Stimulated activated naive CD8-positive, alpha-beta T cell treated with anti-CD3 and anti-CD28 coated beads, Interleukin-15, Interleukin-2, amounts not matched to agents 100 U/mL and 50 U/mL, for 24 hours (primary cell): ENCODE measurements at places on chromosomes 7 and 10.
A peak's percentile ranks its signal among the peaks of the same experiment; 100 is the strongest.

DNA sequence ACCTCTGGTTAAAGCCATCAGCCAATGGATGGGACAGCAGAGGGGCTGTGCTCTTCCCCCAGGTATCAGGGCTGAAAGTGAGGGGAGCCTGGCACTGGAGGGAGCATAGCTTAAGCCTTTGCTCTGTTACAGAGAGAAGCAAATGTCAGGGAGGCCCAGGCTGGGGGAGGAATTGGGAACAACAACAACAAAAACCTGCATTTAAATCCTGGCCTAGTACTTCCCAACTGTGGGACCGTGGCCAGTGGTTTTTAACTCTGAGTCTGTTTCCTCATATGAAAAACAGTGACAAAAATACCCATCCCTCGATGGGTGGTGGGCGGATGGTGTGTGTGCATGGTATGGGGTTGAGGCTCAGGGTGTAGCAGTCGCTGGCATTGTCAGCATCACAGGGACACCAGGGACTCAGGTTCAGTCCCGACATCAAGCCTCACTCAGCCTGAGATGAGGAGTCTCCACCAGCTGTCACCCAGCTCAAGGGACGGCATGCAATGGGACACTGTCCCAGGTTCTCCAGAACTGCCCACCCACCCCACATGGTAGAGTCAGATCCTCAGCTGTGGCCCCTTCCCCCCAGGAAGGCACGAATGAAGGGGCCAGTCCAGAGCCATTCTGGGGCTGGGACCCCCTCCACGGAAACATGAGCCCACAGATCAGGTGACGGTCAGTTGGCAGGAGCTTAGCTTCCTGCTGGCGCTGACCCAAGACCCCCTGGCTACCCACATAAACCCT is 74.5 kb downstream of the AFAP1L2 start:
- DNase-seq = no peak

GRCh38 chr10:13416760-13417159 is 68.7 kb upstream of the SEPHS1 start:
- no peak for DNase-seq

- DNase-seq = peak; percentile 30
These were observed 644 bp downstream of the BUD23 start for GRCh38 chr7:73683788-73684693.

DNA sequence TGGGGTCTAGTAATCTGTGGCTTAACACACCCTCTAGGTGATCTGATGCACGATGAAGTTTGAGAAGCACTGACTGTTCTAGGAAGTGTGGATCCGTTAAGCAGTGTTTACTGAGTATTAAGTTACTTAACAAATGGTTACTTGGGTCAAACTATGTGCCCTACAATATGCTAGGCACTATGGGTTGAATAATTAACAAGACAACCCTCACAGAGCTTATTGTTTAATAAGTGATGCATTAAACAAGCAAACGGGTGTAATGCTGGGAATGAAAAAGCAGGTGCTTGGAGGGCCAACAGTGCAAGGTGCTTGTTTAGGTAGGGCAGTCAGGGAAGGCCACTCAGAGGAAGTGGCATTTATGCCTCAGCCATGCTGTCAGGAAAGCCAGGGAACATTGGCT is 378.0 kb upstream of the PODXL start:
- no peak for DNase-seq

GRCh38 chr7:128394904-128395496 is 14.8 kb downstream of the IMPDH1 start:
- DNase-seq = no peak

DNA sequence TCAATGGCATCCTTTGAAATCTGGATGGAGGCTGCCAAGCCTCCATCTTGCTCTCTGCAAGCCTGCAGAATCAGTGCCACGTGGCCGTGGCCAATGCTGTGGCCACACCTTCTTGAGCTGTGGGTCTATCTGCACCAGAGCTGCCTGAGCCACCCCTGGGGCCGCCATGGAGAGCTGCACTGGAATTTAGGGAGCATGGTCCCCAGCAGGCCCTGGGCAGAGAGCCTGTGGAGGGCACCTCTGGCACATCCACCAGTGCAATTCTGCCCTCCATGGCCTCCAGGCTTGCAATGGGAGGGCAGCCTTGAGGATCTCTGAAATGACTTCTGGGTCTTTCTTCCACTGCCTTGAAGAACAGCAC is 55.6 kb upstream of the NKX6-2 start:
- DNase-seq = no peak

GRCh38 chr7:134766779-134767519 is 12.5 kb upstream of the CALD1 start:
- no peak for DNase-seq

GRCh38 chr7:88169717-88170320 is 50.0 kb downstream of the SRI start:
- DNase-seq = no peak

- peak; percentile 5 for DNase-seq
These were observed 362.4 kb upstream of the ZNF32 start for GRCh38 chr10:44010873-44011602.

- peak; percentile 22 for DNase-seq
These were observed 1.2 kb downstream of the VCL start for GRCh38 chr10:73998929-73999691.

- DNase-seq = no peak
These were observed 22.6 kb downstream of the ZNF786 start for GRCh38 chr7:149067869-149068268.

DNA sequence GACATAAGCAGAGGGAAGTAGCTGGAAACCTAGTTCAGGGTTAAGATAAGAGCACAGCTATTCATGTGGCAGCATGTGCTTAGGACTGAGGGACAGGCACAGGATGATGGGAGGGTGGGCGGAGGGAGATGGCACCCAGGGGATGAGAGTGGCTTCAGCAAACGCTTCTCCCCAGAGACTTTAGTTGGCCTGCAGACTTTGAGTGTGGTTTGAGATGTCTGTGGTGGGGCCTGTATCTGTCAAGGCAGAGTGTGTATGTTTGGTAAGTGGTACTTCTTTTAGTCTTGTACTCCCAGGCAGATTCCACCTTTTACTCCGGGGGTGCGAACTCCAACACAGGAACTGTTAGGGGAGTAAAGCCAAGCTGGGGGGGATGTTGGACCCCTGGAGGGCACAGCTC is 88.9 kb downstream of the WDFY4 start:
- DNase-seq = no peak

DNA sequence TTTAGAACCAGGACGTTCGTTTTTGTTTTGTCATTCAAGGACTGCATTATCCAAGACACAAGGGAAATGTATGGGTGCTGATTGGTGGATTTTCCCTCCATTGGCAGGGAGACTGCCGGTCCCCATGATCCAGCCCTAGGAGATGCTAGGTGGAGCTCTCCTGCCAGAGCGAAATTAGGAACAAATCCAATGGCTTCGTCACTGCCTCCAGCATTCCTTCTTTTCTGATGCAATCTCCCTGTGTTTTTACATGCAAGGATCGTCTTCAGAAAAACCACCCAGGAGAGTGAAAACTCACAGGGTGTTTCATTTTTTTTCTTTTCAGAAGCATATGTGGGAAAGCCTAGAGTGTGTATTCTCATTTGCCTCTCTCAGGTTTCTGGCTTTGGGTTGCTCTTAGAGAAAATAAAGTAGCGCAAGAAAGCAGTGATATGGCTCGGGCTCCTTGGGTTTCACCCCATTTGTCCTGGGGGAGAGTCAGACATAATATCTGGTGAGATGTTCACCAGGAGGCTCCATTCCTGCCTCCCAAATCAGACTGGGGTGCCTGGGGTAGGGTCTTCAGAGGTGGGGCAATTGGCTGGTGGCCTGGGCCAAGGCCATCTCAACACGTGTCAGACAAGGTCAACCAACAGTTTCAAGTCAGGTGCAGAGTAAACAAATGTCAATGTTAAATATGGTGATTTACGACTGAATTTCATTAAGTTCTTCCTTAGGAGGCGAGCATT is 450.9 kb upstream of the MKI67 start:
- no peak for DNase-seq

DNA sequence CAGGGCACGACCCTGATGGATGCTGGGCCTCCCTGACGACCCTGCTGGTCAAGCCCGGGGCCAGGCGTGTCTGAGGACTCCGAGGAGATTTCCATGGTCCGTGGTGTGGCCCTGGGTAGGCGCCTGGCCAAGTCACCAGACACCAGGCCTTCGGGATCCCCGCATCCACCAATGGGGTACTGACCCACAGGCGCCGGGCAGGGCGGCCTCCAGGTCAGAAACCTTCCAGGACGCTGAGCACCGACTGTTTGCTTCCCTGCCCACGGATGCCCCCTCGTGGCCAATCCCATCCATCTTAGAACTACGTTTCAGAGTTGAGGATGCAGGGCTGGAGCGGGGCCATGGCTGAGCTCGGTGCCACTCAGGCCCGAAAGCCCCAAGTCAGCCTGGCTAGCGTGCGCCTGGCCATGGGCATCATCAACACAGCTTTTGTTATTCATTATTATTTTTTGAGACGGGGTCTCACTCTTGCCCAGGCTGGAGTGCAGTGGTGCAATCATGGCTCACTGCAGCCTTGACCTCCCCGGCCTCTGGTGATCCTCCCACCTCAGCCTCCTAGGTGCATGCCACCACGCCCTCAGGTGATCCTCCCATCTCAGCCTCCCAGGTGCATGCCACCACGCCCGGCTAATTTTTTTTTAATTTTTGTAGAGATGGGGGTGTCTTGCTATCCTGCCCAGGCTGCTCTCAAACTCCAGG is 7.1 kb upstream of the AMZ1 start:
- DNase-seq = peak; percentile 74

GRCh38 chr10:96310321-96310669 is 6.1 kb downstream of the DNTT start:
- no peak for DNase-seq

DNA sequence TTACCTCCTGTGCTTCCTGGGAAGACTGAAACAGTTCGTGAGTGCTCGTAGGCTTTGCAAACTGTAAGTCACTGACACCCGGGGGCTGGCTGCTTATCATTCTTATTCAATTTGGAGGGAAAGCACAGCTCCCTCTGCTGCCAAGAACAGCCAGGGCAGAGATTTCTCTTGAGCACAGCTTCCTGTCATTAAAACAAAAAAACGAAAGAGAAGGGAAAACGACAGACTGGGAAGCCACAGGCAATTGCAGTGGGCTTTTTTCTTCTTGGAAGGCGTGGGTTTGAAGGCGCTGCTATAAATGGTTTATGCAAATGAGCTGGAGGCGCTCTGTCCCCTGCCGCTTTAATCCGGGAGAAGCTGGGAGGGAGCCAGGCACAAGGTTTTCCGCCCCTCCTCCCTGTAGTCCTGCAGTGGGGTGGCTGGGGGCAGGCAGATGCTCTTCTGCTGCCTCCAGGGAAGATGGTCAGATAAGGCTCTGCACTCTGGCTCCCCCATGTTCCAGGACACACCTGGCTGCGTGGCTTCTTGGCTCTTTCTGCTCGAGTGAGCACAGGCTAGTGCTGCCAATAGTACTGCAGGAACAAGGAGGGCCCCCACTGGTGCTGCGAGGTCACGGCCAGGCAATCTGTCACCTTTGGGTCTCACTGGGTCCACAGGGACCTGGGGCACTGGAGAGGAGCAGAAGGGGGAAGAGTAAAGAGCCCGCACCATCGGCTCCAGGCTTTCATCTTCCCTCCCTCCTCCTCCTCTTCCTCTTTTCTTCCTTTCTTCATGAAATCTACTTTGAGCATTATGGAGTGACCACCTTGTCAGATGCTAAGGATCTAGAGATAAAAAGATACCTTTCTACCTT is 49.5 kb downstream of the NEURL1 start:
- peak; percentile 32 for DNase-seq

DNA sequence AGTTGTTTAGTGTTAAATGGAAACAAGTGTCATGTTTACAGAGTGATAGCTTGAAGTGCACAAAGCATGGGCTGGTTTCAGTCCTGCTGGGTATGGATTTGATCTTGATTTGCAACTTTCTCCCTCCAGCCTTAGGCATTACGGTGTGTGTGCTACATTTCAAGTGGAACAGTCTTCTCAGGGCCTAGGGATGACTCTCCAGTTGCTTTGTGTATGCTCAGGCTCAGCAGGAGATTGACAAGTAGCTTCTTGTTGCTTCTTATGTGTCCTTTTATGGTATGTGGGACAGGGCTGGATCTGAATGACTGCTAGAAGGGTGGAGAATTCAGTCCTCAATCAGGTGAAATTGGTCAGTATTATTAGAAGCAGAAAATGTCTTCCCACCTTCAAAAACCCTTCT is 51.3 kb upstream of the PLEKHA1 start:
- DNase-seq = no peak

DNA sequence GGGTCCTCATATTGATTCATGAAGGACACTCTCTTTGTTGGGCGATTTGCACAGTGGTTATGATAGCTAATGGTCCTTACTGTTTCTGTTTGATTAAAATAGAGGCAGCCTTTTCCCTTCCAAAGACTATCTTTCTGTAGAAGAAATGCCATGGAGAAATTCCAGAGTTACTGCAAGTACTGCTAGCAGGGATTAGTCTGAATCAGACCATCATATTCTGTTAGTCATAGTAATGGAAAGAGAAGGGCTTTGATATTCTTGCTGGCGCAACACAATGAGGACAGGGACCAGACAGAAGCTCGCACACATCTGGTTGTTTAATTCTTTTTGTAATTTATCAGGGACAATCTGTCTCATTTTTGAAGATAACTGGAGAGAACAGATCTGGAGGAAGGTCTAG is 304.5 kb upstream of the FZD8 start:
- DNase-seq = no peak

DNA sequence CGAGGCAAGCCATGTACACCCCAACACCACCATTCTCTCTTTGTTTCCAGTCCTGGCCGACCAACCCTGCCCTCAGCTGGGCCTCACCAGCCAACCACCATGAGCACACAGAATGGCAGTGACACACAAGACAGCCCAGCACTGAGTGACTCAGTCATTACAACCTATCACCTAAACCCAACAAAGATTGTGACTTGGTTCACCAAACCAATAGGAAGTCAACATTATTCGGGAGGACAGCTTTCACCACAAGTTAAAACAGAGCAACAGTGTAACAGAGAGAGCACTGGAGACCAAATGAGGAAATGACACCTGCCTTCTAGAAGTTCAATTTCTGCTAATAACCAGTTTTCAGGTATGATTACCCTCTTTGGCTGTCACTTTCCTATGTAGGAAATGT is 72.1 kb downstream of the DNMBP start:
- DNase-seq = no peak

DNA sequence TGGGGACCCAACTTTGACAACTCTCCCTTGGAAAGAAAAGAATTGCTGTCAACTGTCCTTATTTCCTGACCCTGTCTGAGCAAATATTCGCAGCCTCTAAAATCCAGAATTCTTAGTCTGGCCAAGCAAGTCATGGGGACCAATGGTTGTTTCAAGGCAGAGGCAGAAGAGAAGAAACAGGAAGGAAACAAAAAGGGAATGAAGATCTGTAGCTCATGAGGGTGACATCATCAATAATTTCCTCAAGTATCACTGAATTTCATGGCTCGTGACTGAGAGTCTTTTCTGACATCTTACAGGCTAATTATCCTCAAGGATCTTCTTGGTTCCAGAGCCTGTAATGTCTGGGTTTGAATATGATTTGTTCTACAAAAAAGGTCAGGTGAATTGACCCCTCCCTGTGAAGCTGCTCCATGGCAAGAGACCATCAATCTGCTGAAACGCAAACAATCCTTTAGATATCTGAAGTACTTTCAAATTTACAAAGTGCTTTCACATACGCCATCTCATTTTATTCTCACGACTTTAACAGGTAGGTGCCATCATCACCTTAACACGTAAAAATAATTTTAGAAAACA is 5.8 kb downstream of the CDK6 start:
- no peak for DNase-seq

- no peak for DNase-seq
These were observed 130.4 kb upstream of the BMPER start for GRCh38 chr7:33774762-33775523.
